ENCODE measurements at places on chromosomes 11 and 22.
A peak's percentile ranks its signal among the peaks of the same experiment; 100 is the strongest.

DNA sequence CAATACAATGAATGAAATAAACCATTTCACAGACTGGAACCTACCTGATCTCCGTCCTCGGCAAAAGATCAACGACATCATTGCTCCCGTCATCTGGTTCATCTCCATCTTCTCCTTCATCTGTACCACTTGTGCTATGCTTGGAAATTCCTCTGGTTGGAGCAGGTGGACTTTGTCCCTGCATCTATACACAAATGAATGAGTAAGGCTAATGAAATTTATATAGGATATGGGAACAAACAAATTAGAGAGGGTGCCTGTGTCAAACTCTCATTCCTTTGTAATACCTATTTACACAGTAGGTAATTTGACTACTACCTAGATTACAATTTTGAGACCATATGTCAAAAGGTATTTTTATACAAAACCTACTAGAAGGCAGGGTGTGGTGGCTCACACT lies 59.4 kb downstream of the F2 start:
- no peak for DNase-seq

DNA sequence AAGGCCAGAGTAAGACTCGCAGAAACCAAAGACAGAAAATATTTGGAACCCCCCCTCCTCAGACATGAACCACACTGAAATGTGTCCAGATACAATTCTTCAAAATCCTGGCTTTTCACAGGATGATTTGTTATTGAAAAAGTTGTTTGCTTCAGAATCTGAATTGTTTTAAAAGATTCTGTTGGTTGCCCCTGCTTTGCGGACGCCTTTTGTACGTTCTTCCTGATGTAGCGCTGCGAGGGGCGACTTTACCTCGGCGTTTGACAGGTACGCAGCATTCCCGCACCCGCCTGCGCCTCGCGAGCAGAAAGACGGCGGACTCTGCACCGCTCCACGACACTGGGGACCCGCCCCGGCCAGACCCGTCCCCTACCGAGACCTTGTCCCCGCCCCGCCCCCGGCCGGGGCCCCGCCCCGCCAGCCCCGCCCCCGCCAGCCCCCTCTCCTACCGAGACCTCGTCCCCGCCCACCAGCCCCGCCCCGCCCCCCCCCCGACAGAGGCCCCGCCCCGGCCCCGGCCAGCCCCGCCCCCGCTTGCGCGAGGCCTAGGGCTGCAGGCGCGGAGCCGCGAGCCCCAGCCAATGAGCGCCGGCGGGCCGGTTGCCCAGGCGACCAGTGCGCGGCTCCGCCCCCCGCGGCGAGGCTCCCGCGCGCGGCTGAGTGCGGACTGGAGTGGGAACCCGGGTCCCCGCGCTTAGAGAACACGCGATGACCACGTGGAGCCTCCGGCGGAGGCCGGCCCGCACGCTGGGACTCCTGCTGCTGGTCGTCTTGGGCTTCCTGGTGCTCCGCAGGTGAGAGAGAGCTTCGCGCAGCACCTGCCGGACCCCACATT lies at the start of gene GLB1L2:
Gene GLB1L2, plus strand, starts transcription at position 635 of the 835 bp plus-strand sequence. Its CDS starts 74 bp downstream, at position 709.
- DNase-seq: no peak

DNA sequence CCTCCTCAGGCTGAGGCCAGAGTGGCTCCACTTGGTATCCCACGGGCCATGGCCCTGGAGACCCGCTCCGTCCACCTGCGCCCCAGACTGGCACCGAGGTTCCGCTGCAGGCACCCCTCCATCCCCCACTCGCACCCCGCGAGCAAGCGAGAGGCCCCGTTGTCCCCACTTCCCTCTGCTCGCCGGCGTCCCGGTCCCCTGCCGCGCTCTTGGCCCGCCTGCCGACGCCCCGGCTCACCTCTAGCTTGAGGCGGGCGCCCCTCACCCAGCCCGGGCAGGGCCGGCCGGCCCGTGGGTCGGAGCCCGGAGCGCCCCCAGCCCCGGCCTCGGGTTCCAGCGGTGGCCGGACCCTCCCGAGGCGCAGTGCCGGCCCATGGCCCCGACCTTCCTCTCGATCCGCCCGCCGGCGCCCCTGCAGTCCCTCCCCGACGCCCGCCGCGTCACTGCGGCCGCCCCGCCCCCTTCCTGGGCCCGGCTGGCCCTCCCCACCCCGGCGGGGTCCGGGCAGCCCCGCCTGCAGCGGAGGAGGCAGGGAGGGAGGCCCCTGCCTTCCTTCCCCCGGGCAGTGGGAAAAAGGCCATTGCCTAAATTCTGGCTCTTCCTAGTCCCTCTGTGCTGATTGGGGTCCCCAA lies at the start of gene PITPNM1:
Gene PITPNM1, minus strand, starts transcription at position 414 of the 632 bp plus-strand sequence. CDS start 1,183 bp downstream, outside the sequence.
- DNase-seq: peak; percentile 81

DNA sequence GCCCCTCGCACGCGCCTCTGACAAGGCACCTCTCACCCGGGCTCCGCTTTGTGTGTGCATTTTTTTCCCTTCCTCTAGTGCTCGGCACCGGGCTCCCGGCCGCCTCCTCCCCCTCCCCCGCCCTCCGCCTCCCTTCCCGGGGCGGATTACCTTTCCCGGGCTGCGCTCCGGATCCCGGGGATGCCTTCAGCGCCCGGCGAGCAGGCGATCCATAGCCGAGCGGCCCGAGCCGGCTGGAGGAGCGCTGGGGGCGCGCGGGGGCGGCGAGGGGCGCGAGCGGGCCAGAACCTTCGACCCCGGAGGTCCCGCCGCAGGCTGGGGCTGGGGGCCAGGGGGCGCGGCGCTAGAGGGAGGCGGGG lies 282 bp downstream of the MPPED2 start:
- DNase-seq: no peak

DNA sequence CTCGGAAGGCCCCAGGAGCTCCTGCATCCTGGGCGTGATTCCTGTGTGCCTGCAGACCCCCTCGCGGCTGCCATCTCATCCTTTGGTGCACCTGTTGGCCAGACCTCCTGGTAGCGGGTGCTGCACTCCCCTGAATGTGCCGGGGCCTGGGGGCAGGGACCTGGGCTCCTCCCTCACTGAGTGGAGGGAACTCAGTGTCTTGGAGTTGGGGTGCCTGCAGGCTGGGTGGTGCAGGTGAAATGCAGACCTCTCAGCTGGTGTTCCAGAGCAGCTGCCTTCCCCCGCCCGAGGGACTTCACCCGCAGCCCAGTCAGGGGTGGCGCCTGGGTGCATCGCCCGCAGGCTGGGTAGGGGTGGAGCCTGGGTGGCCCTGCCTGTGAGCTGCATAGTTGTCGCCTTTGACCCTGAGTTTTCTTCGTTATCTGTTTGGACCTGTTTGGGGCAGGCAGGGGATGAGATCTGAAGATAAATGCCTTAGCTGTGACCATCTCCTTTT lies 31.4 kb downstream of the LRP5 start:
- DNase-seq: no peak

DNA sequence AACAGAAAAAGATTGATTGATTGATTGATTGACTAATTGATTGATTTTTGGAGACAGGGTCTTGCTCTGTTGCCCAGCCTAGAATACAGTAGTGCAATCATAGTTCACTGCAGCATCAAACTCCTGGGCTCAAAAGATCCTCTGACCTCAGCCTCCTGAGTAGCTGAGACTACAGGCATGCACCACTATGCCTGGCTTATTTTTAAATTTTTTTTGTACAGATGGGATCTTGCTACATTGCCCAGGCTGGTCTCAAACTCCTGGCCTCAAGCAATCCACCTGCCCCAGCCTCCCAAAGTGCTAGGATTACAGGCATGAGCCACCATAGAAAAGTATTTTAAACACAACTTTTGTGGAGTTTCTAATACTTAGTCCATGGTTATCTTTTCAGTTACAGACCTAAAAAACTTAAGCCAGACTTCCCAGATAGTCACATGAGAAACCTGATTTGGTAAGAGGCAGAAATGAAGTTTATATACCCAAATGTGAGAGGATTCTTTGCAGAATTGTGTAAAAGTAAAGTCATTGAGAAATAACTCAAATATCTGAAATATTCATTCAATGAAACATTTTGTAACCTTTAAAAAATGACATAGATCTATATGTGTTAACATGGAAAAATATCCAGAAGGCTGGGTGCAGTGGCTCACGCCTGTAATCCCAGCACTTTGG lies 186.5 kb downstream of the SWAP70 start:
- DNase-seq: no peak

DNA sequence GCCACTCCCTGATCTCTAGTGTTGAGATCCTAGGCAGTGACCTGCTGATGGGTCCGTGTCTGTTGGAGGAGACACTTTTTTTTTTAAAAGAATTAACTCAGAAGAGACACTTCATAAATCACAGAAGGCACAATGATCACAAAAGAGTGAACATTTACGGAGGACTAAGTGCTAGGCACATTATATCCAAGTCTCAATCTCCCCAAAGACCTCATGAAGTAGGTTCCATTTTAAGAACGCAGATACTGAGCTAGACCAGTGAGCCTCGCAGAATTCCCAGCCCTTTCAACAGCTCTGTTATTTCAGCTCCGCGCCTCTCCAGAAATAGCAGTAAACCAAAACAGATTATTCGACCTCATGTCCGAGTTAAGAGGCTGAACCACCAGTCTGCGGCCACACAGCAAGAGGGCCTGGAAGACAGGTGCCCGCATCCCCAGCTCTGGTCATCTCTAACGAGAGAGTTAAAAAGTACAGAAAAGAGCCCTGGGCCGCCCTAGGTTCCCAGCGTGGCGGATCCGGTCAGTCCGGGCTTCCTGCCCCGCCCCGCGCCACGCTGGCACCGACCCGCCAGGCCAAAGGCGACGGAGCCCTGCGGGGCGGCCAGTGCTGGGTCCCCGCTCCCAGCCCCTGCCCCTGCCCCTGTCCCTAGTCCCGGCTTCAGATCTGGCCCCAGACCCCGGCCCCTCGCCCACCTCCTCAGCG lies 612 bp downstream of the XBP1 start:
- peak; percentile 27 for DNase-seq

DNA sequence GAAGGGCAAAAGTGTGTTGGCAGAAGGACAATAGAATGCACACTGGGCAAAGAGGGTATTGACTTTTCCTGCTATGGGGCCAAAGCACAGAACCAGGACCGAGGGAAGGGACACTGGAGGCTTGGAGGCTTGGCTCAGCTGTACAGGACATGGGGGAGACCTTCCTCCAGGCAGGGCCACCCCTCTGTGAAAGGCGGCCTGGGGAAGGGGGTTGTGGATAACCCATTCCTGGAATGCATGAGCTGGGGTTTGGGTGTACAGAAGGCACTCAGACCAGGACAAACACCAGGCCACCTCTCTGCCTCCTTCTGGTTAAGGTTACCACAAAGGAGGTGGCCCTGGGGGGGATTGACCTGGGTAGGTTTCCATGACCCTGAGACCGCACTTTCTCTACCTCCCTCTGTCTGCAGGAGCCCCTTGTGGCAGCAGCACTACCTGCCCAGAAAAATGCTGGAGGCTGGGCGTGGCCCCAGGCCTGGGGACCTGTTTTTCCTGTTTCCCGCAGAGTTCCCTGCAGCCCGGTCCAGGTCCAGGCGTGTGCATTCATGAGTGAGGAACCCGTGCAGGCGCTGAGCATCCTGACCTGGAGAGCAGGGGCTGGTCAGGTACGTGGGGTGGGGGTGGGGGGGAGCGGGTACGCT lies 9.6 kb downstream of the P2RY2 start:
- no peak for DNase-seq

GRCh38 chr11:110855191-110855590 lies 143.0 kb upstream of the ARHGAP20 start:
- no peak for DNase-seq

DNA sequence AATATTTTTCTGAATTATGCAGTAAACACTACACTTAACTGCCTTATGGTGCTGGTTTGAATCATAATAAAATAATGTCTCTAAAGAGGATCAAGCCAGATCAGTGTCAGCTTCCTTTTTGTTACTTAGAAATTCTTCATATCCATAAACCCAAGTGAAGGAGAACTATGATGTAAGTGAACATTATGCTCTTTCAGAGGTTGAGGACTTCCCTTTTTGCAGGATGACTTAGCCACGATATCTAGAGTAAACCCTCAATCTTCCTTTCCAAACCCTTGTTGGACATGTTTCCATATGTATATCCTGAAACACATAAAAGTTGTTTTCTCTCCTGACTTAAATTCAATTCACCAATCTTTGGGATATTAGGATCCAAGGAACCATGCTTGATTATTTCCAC lies 19.1 kb downstream of the OR8D1 start:
- DNase-seq: no peak

DNA sequence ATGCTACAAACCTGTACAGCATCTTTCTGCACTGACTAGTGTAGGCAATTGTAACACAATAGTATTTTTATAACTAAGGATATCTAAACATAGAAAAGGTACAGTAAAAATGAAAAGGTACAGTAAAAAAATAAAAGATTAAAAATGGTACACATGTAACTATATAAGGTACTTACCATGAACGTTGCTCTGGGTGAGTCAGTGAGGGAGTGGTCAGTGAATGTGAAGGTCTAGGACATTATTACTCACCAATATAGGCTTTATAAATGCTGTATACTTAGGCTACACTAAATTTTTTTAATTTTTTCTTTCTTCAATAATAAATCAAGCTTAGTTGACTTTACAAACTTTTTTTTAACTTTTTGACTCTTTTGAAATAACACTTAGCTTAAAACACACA lies 59.9 kb downstream of the EIF3M start:
- no peak for DNase-seq

DNA sequence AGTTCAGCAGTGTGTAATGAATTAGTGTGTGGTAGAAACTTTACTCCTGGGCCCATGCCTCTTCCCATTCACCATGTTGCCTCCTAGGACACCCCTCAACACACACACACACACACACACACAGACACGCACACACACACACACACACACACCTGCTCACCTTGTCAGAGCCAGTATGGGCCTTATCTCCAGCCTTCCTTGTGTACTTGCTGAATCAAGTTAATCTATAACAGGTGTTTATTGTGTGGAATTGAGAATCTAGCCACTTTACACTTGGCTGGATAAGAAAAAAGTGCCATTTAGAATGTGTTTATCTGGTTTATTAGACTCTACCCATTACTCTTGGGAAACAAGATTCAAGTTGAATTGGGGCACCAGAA lies 14.5 kb upstream of the ZDHHC13 start:
- DNase-seq: no peak

- DNase-seq: no peak
Measured at GRCh38 chr11:12989428-12990161, 19.5 kb upstream of the RASSF10 start.

DNA sequence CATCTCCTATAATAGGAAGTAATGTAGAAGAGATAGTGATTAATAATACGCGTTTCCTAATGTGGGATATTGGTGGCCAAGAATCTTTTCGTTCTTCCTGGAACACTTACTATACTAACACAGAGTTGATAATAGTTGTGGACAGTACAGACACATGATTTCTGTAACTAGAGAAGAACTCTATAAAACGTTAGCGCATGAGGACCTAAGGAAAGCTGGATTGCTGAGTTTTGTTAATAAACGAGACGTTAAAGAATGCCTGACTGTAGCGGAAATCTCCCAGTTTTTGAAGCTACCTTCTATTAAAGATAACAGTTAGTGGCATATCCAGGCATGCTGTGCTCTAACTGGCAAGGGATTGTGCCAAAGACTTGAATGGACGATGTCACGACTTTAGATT lies 83.3 kb downstream of the GGT1 start:
- no peak for DNase-seq

- no peak for DNase-seq
Measured at GRCh38 chr11:11444804-11445131, 91.7 kb upstream of the CSNK2A3 start.

- no peak for DNase-seq
Measured at GRCh38 chr11:86814775-86815174, 14.4 kb downstream of the PRSS23 start.

Measured in OCI-LY7 (cell line).